ENCODE measurements at places on chromosomes 5 and 9. TPM values are rescaled to one million over a fixed set of nuclear protein-coding genes. Genes with fewer than 3 reads are reported as not detected.

Gene C5orf52
- not detected for total RNA-seq

Gene PLAA
- total RNA-seq, result 64.3 TPM

GRCh38 chr9:114409103-114409780 lies 21.5 kb upstream of the AKNA start:
- H3K4me1 ChIP-seq, result peaks cover 5% of the 10 kb centered on the region
- H3K27ac ChIP-seq, result no peak overlapping the region
- H3K4me3 ChIP-seq, result no peak overlapping the region
- no peak for DNase-seq
- H3K36me3 ChIP-seq, result peaks cover 1% of the 10 kb centered on the region

GRCh38 chr5:39159811-39160490 lies 59.4 kb downstream of the FYB1 start:
- H3K4me1 ChIP-seq, result no peaks in the 10 kb centered on the region
- no peak overlapping the region for H3K27ac ChIP-seq
- no peaks in the 10 kb centered on the region for H3K36me3 ChIP-seq
- H3K4me3 ChIP-seq, result no peak overlapping the region
- no peaks in the 10 kb centered on the region for H3K27me3 ChIP-seq
- DNase-seq, result no peak

- no peaks in the 10 kb centered on the region for H3K36me3 ChIP-seq
- H3K4me3 ChIP-seq, result no peak overlapping the region
- DNase-seq, result no peak
- H3K4me1 ChIP-seq, result no peaks in the 10 kb centered on the region
Observed at GRCh38 chr5:122906768-122907167, 61.4 kb downstream of the SNX24 start.

Gene SV2C
- total RNA-seq, result 0.02 TPM

Gene SIT1
- 1.3 TPM for total RNA-seq
